ENCODE measurements at places on chromosomes 1 and 21.
A peak's percentile ranks its signal among the peaks of the same experiment; 100 is the strongest.

DNA sequence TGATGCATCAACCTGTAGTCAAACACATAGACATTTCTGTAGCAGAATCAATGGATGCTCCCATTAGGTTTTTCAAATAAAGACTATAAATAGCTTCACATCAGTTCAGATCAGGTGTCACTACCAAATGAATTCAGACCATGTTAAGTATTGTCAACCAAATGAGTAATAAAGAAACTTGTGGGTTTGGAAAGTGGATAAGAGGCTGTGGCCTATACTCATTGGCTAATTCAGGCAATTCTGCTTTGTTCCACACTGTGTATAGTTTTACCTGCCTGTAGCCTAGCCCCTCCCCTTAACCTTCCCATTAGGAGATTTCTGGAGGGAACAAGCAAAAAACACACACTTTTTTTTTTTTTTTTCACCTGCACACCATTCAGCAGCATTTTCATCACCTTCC is 321.2 kb downstream of the HLX start:
- no peak for DNase-seq

DNA sequence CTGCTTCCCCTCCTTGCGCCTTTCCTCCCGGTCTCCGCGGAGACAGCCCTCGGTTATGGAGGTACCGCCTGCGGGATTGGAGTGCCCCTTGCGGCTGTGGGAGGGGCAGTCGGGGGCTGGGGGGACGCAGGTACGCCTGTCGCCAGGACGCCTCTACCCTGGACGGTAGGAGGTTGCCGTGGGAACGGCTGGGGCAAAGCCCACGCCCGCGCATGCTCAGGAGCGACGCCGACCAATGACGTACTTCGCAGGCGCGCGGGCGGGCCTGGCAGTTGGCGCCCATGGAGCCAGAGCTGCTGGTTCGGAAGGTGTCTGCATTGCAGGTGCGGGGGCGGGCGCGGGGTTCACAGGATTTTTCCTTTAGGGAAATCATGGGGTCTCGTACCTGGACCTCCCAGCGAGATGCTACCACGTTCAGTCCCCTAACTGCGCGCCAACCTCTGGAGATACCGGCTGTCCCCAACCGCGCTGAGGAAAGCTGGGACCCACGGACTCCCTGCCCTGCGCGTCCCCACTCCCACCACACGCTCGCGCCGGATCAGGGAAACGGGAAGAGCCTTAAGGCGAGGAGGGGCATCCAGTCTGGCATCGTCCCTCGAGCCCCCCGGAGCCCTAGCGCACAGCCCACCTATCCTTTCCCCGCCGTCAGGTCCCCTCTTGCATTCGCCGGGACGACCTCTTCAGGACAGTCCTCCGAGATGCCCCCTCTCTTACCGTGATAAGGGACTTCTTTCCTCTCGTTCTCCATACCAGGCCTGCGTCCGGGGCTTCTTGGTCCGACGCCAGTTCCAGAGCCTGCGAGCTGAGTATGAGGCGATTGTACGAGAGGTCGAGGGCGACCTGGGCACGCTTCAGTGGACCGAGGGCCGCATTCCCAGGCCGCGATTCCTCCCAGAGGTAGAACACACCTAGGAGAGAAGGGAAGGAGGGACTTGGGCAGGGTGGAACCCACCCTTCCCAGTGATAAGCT is at the start of gene IQCC:
Gene IQCC (plus strand): TSS at position 271 of the 970 bp plus-strand sequence. CDS start 11 bp downstream, at position 282.
- DNase-seq = peak; percentile 88

- no peak for DNase-seq
Observed at GRCh38 chr1:30864681-30865080, 43.9 kb downstream of the SDC3 start.

GRCh38 chr1:239268007-239268406 is 118.4 kb upstream of the CHRM3 start:
- no peak for DNase-seq

GRCh38 chr1:167987174-167987573 is 50.3 kb upstream of the MPC2 start:
- no peak for DNase-seq

DNA sequence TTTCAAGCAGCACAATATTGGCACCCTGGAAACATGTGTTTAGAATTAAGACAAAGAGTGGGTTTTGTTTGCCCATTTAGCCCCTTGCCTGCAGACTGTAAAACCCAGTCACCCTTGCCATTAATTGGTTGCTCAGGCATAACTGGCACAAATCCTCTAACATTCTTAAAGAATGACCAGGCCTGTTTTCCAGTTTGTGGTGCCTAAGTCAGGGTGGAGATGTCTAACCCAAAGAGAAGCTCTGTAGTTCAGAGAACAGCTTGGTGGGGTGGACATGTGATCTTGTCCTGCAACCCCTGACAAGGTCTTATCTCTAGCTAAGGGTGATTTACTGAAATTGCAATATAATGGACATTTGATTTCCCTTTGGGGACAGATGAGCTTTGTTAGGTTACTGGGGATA is 8.8 kb upstream of the ANGPTL7 start:
- DNase-seq = no peak

DNA sequence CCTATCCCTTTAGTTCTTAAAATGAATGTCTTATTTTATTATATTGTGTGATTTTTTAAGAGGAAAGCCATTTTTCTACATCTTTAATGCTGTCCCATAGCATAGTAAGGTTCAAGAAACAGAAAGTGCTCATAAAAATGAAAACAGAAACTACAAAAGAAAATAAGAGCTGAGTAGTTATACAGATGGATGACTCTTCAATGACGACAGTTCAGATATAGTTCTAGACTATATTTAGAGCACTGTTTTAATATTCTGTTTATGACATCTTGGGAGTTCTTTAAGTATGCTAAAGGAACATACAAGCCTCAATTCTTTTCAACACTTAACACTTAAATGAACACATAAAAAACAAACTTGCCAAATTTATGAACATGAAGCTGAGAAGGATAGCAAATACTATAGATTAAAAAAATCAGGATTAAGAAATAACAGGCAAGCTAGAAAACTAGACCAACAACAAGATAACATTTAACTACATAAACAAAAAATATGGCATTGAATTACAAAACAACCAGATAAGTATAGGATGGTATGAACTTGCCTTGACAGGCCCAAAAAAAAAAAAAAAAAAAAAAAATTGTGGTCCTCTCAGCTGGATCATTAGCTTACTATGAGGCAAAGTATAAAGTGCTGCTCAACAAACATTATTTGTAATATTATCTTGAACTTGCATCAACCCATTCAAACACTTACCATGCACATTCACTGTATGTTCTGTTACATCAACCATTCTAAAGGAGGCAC is 87.9 kb downstream of the ZZZ3 start:
- no peak for DNase-seq

GRCh38 chr1:1771096-1771495 is 7.2 kb downstream of the NADK start:
- no peak for DNase-seq

DNA sequence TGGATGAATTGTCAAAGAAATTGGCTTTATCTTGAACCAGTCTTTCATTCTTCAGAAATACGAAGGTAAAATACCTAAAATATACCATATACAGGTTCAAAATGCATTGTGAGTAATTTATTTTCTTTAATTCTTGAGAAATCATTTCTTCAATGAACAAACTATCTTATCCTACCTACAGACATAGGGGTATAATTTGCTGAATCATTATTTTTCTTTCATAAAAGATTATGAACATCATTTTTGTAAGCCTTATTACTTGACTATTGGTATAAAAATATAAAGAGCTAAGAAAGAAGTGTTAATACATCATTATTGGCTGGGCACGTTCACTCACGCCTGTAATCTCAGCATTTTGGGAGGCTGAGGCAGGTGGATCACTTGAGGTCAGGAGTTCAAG is 167.7 kb downstream of the DNAH14 start:
- no peak for DNase-seq

- no peak for DNase-seq
Observed at GRCh38 chr1:211843507-211844298, 13.1 kb upstream of the LPGAT1 start.

DNA sequence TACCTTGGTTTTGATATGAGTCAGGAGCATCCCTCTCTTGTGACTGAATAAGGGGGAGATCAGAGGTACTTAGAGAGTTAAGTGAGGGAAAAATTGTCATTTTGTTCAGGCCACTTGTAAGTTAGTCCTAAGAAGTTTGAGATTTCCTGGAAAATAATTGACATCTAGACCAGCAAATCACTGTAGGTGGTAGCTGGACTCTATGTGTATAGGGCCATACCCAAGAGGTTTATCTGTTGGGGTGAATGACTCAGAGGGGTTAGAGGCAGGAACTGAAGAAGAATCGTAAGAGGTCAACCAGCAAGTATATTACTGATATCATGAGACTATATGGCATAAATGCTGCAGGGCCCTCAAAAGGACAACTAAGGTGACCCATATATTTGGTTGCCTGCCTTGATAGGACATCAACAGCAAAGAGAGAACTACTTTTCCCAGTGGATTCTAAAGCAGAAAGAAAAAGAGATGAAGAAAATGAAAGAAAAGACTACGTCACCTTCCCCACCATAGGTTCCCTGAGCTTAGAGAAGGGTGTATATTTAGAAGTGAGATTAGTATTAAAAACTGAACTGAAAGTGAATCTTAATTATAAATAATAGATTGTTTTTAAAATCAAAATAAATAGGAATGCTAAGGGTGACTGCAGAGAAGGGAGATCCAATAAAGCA is 8.0 kb upstream of the RNPC3 start:
- DNase-seq = no peak

GRCh38 chr1:81950037-81950436 is 149.3 kb downstream of the ADGRL2 start:
- DNase-seq = no peak

DNA sequence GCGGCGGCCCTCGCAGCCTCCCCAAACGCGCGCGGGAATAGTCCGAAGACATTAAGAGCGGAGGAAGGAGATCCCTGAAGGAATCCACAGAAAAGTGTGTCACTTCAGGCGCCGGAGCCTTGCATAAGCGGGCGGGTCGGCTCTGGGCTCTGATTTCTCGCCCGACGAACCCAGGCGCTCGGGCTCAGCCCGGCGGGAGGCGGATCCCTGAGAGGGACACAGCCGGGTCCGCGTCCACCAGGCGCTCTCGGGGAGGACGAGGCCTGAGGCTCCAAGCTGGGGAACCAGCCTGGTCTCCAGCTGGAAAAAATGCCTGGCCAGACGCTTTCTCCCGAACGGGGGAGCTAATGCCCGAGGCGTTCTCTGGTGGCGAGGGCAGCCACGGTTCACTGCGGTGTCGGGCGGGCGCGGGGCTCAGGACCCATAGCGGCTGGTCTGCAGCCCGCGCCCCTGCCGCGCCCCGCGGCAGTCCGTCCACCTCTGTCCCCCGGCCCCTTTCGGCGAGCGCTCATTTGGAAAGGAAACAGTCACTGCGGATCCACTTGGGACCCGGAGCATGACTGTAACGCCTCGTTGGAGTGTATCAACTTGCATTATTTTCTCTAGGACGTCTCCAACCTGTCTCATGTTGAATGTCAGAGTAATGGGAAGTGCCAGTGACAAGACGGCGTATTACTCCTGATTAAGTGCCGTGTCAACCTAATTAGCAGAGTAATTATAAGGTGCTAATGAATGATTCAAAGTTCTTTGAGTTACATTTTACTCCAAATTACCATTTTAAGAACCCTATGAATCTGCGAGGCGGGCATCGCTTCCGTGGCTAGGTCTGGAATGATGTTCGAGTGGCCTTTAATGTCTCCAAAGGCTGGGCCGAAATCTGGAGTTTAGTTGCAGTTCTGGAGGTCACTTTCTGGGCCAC is 1.6 kb upstream of the BARHL2 start:
- no peak for DNase-seq

GRCh38 chr1:201281573-201281972 is 1.7 kb upstream of the PKP1 start:
- DNase-seq = no peak

GRCh38 chr21:32844076-32844475 is 72.5 kb upstream of the PAXBP1 start:
- no peak for DNase-seq

DNA sequence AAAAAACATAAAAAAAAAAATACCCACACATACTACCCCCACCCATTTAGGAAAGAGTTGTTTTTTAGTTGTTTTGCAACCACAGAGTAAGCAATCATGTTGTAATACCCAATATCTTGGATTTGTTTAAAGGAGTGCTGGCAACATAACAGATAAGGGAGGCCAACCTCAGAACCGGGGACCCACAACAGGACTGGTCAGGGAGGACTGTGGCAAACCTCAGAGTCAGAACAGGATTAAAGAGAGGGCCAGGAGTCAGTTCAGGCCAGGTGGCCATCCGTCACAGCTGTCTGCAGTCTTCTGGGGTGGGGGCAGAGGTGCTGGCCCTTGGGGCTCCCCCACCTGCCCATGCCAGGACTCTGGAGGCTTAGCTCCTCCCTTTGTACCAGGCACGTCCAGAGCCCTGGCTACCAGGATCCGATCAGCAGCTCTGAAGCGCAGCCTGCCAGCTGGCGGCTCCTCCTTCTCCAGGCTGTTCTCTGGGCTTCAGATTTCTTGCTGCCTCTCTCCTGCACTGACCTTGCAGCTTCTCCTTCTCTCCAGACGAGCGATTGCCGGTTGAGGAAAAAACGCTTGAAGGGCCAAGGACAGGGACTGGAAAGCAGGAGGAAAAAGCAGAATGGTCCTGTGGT is 7.9 kb downstream of the H6PD start:
- no peak for DNase-seq

- DNase-seq = no peak
Observed at GRCh38 chr1:56452027-56453011, 127.0 kb downstream of the PLPP3 start.

DNA sequence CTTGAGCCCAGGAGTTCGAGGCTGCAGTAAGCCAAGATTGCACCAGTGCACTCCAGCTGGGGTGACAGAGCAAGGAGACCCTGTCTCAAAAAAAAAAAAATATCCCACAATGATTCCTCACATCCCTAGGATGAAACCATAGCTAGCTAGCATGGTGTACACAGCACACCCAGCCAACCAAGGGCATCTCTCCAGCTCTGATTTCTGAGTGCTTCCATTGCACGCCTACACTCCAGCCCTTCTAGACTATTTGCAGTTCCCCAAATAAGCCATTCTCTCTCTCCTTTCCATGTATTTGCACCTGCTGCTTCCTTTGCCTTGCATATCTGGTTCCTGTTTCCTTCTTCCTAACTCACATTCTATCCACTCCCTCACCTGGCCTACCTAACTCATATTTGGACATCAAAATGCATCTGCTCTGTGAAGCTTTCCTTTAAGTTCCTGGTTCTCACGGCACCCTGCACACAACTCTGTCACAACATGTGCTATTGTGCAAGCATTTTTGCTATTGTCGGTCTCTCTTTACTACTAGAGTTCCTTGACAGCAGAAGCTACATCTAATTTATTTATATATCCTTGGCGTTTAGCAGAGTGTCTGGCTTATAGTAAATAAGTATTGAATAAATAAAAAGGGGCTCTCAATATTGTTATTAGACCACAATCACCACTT is 2.4 kb upstream of the ELAPOR1 start:
- no peak for DNase-seq

DNA sequence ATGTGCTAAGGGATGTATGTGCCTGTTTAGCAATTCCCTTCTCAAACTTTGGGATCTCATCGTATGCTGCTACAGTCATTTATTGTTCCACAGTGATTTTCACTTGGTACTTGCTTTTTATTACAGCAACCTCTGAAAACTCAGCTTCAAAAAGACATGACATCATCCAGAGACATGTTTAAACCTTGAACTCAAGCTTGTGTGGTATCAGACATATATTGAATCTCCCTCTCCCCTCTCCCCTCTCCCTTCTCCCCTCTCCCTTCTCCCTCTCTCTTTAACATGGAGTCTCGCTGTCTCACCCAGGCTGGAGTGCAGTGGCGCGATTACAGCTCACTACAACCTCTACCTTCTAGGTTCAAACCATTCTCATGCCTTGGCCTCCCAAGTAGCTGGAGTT is 19.5 kb upstream of the TUT4 start:
- DNase-seq = no peak

All from NCI-H2081 treated with DMSO at 0.1 percent for 48 hours (cell line).